Osteocyte (in vitro differentiated cells): ENCODE measurements at places on chromosomes 7 and 10.

- DNase-seq, result no peak
These were observed 68.1 kb downstream of the PDGFA start for GRCh38 chr7:451255-452225.

- no peak for DNase-seq
These were observed 579.0 kb upstream of the DPP6 start for GRCh38 chr7:153473185-153473584.

DNA sequence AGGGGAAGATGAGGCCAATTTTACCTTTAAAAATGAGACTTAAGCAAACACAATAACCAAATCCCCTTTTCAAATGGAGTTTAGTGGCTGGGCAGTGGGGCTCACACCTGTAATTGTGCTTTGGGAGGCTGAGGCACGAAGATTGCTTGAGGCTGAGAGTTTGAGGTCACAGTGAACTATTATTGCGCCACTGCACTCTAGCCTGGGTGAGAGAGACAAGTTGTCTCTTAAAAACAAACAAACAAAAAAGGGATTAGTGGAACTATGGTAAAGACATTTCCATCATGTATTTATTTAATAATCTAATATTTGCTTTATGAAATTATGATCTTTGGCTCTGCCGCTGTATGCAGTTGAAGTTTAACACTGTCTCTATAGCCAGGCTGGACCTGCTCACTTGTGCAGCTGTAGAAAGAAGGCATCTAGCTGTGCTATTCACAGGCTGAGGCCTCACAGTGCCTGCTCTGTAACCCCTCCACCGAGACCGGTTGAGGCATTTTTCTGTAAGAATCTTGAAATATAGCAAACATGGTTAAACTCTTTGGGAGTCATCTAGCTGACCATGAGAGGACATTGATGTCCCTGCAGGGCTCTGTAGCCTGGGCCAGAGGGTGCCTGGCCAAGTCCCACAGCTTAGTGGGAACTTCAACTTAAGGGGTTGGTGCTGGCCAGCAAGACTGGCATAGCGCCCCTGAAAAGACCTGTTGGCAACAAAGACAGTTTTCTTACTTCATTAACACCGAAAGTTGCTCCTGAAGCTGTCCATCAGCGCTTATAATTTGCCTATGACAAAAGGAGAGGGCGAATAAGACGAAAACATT, 131.8 kb downstream of the BMPER start:
- DNase-seq, result no peak

DNA sequence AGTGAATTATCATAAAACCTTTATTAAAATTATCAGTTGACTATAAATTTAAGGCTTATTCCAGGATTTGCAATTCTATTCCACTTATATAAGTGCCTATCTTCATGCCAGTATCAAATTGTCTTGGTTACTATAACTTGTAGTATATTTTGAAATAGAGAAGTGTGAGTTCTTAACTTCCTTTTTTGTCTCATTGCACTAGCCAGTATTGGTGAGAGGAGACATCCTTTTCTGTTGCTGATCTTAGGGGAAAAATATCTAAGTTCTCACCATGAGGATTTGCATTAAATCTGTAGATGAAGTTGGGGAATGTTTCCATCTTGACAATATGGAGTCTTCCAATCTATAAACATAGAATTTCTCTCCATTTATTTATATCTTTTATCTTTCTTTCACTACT, 104.2 kb upstream of the MKI67 start:
- DNase-seq, result no peak

GRCh38 chr10:34624323-34625153, 190.6 kb downstream of the PARD3 start:
- no peak for DNase-seq

DNA sequence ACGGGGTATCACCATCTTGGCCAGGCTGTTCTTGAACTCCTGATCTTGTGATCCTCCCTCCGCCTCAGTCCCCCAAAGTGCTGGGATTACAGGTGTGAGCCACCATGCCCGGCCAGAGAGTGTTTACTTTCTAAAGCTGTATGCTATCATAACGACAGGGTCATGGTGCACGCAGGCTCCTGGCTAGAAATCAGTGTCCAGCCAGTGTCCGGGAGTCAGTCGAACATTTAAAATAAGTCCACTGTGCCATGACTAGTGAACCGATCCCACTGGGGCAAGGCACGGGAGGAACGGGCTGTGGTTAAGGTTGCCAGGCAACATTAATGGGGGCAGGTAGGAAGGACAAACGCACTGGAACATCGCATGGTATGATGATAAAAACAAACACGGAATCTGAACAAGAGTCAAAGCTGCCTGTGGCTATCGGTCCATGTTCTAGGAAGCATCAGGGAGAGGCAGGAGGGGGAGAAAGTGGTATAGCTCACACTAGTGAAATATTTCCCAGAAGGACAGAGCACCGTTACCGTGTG, 89.0 kb upstream of the SEPHS1 start:
- DNase-seq, result peak; percentile 48

DNA sequence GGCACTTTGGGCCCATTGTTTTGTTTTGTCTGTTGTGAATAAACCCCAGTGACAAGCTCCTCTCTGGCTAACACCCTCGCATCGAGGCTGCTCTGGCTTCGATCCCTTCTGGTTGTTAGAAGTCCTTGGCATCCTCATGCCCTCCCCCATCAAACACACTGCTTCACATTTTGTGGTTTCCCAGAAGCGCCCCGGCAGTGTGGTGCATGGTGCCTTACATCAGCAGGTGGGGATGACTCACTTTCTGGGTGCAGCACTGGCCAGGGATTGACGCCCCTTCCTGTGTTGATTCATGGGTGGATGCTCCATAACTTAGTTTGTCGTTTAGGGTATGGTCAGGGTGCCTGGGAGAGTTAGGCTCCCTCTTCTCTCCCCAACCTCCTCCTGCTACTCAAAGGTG, 51.4 kb downstream of the PLPP4 start:
- no peak for DNase-seq

DNA sequence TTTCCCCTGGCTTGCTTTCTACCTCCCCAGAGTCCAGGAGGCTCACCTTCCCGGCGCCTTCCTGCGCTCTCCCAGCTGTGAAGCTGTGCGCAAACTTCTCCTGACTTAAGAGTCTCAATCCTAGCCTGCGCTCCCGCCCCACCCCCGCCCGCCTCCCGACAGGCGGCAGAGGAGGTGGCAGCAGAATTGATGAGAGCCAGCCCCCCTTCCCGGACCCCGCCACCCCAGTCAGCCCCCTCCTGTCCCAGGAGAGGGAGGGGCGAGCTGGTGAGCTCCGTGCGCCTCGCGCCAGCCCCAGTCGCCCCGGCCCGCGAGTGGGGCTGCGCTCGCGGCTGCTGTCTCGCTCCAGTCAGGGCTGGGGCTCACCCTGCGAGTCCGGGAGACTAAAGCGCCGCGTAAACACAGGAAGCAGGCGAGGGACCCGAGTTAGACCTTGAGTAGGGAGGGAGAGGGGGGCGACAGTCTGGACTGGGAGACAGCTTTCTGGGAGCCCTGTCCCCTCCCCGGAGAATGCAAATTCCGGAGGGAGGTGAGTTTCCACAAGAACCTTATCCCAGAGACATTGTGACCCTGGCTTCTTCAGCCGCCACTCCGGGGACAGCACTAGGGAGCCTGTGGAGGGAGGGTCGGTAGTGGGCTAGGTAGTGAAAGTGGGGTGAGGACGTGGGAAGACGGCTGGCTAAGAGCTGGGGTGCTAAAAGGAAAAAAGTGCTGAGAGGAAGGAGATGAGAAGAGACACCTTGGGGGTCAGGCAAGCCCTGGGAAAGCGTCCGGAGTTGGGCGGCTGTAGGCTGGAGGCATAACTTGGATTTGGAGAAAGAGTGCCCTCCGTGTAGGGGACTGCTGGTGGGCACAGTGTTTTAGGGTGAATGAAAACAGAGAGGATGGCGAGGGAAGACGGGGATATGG, at the start of gene CALCR:
Gene CALCR, minus strand, starts transcription at position 79 of the 909 bp plus-strand sequence. CDS start 87,743 bp downstream, outside the sequence.
- DNase-seq, result no peak

DNA sequence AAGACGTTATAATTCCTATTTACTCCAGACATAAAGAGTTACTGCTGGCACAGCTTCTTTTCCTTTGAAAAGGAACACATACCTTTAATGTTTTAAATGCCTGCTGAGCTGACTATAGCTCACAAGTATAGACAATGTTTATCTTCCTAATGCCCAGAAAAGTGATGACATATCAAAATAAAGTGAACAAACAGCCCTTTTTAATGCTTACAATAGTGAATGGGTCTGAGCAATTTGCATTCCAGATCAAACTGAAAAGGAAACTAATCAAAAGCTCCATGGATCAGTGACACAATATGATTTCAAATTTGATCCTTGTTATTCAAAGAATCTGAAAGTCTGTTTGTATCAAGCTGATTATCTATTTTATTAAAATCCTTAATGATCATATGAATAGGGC, 233.6 kb upstream of the SEMA3E start:
- no peak for DNase-seq

- DNase-seq, result no peak
These were observed 114.7 kb upstream of the EGFR start for GRCh38 chr7:54904130-54904529.

- no peak for DNase-seq
These were observed 355.9 kb downstream of the KCNMA1 start for GRCh38 chr10:77281719-77282118.

DNA sequence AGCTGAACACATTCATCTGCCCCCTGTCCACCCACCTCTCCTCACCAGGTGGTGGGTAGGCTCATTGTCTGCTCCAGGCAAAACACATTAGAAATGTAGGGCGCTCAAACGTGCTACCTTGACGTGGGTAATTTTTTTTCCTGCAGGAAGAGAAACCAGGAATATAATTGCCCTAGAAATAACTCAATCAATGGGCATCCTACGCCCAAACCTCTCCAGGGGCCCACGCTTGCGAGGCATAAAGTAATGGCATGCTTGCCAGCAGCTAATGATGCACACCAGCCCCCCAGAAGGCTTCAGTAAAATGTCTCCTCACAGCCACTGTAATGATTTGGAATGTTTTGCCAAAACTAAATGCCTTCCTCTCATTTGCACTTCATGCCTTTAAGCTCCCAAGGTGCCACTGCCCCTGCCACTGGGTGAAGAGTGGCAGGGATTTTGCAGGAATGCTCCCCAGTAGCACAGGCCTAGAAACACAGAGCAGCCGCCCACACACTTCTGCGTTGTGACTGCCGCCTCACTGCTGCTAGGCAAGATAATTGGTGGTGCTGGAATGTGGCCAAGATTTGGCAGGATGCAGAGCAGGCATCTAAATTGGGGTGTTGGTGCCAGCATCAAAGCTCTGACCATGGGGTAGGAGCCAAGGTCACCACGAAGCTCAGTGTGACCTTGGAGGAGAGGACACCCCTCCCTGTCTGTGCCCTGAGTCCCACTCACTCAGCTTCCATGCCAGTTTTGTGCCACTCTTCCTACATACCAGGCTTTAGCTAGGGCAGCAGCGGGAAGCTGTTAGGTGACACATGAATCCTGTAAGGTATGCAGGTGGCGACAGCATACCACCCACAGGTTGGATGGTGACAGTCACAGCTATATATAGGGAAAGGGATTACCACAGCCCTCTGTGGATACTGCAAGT, 48.7 kb upstream of the PPP1R3C start:
- DNase-seq, result no peak

GRCh38 chr7:27176962-27177794, 3.1 kb upstream of the HOXA10 start:
- DNase-seq, result no peak
